Activated CD4-positive, alpha-beta T cell treated with anti-CD3 and anti-CD28 coated beads, Interleukin-2, amount 50 U/mL, for 48 hours (primary cell): ENCODE measurements at places on chromosomes 2 and 18.

DNA sequence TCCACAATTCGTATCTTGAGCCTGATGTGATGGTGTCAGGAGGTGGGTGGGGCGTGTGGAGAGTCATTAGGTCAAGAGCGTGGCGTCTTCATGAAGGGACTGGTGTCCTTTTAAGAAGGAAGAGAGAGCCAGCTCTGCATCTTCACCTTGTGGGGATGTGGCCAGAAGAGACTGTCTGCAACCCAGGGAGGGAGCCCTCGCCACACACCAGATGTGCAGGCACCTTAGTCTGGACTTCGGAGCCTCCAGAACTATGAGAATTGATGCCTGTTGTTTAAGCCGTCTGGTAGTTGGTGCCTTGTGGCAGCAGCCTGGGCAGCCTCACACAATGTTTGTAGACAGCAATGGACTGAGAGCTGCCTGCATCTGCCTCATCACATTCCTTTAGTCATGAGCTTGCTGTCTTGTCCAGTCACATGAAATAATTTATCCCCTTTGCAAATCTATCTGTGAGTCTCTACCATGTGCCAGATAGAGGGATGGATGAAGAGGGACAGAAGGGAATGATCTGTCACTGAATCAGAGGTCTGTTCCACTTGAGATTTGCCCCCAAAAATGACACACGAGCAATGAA is 61.0 kb downstream of the MYT1L start:
- no peak for DNase-seq

DNA sequence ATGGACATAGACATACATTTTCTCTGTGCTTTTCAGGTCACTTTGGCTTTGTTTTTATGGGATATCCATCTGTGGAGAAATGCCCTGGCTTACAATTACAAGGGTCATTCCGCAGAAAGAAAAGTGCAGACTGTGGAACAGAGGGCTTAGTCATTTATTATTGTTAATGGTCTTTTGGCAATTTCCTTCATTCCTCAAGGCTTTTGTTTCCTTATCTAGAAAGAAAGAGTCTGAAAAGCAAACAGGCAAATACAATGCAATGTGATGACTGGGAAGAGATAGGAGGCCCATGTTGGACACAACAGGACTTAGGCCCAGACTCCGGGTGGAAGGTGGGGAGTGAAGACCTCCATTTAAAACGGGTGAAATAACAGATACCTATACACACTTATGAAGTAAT is 129.5 kb upstream of the CAVIN2 start:
- no peak for DNase-seq

DNA sequence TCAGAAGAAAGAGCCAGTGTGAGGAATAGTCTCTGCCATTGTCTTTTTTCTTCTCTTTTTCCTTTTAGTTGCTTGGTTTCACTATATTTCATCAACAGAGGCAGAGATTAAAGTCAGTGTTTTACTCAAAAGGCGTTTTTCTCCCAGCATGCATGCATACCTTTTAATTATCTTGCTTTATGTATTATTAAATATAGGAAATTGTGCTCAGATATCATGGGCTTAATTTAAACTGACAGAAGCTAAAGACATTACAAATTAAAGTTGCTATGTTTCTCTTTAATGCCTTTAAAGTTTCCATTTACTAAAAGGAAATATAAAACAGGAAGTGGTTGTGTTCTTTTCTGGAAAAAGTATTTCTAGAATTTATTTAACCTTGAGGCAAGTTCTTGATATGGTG is 223.3 kb upstream of the ATP5MC3 start:
- DNase-seq, result no peak

DNA sequence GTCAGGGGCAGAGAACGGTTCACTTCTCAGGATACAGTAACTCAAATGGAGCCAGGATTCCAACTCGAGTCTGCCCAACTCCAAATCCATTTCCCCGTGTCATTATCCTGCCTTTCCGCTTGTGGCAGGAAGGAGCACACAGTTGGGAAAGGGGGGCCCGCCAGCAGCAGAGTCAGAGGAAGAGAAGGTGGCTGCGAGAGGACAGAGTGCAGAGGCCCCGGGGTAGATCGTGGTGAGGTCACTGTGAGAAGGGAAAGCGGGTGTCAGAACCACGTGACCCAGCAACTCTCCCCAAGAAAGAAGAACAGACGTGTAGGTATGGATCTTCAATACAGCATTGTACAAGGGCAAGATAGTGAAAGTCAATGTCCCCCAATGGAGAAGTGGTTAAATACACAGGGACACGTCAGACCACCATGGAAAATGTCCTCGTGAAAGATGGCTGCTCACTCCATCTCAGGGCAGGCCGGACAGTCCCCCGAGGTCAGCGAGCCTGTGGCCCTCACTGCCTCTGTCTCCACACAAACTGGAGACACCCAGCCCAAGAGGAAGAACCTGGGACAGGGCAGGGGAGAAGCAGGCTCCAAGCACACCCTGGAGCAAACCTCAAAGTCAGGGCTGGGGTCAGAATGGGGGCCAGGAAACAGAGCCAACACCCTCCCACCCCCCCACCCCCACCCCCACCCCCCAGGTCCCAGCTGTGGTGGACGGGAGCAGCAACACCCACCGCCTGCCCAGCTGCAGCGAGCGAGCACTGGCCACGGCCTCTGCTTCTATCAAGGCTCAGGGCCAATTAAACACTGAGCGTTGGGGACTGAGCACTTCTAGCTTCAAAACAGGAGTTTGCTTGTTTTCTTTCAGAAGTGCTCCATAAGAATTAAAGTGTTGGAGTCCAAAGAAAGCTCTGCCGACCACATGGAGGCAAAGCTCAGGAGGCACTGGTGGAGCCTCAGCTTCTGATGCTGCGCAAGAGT is 92.7 kb downstream of the EIPR1 start:
- DNase-seq, result no peak

DNA sequence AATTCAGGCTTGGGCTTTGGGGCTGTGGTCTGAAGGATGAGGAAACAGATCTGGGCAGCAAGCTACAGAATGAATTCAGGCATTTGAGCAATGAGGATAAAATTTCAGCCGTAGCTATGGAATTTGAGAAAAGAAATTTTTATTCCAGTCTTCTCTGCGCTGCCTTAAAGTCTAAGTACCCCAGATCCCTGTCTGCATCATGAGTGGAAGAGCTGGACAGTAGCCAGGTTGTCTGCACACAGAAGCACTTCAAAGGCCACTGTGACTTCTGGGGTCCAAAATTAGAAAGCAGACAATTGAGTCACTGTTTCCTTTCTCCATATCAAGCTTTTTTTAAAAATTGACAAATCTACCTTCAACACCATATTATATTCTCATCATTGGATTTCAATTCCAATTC is 787.6 kb upstream of the GCFC2 start:
- no peak for DNase-seq

GRCh38 chr2:160450486-160450885 is 43.1 kb downstream of the RBMS1 start:
- DNase-seq, result no peak

- DNase-seq, result no peak
Observed at GRCh38 chr2:113283704-113284284, 5.1 kb upstream of the PAX8 start.

- DNase-seq, result no peak
Observed at GRCh38 chr2:179802051-179802882, 59.1 kb downstream of the ZNF385B start.

- no peak for DNase-seq
Observed at GRCh38 chr2:172350839-172351479, 76.4 kb upstream of the ITGA6 start.

- no peak for DNase-seq
Observed at GRCh38 chr2:118835746-118836410, 11.6 kb downstream of the EN1 start.

DNA sequence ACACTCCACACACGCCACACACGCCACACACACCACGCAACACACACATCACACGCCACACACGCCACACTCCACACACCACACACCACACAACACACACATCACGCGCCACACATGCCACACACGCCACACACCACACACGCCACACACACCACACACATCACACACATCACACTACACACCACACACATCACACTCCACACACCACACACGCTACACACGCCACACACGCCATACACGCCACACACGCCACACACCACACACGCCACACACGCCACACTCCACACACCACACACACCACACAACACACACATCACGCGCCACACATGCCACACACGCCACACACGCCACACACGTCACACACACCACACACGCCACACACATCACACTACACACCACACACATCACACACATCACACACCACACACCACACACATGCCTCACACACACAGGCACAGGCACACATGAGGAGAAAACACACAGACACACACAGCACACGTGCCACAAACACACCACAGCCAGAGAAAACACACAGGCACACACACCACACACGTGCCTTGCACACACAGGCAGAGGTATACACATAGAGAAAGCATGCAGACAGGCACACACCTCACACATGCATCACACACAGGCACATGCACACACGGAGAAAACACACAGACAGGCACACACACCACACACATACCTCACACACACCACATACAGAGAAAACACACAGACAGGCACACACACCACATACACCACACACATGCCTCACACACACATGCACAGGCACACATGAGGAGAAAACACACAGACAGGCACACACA is 241.5 kb upstream of the MYT1L start:
- no peak for DNase-seq

DNA sequence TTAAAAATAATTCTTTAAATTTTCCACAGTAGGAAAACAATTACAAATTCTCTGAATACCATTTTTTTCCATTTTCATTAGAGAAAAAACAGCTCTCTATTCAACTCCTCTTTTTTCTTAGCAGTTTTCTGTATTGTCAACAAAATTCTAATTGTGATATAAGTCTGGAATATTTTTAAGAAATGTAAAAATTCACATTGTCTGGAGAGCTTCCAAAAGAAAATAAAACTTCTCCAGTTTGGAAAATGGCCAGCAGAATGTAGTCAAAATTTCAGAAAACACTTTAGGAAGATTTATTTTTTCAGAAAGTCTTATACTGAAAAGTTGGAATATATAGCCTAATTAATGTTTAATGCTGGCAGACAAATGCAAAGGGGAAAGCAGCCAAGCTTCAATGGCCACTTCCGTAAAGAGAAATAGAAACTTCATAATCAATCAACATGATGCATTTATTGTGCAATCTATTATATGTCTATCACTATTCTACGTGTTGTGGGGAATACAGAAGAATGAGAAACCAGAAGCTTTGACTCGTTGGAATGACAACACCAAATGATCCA is 733.2 kb upstream of the PKDCC start:
- DNase-seq, result no peak

DNA sequence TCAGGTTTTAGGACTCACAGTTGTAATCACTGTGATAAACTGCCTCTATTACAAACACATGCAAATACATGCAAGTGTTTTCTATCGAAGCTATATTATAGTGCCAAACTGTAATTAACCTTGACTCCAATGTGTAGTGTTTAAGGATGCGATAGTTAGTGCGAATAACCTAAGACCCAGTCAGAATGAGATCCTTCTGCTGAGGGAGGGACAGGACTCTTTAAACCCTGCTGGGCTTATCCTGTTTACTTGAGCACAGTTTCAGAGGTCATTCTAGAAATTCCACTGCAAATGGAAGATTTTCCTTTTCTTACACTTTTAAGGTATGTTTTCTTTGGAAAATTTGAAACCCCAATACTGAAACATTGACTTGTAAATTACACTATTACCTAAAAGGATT is 68.2 kb downstream of the CALCRL start:
- DNase-seq, result no peak

DNA sequence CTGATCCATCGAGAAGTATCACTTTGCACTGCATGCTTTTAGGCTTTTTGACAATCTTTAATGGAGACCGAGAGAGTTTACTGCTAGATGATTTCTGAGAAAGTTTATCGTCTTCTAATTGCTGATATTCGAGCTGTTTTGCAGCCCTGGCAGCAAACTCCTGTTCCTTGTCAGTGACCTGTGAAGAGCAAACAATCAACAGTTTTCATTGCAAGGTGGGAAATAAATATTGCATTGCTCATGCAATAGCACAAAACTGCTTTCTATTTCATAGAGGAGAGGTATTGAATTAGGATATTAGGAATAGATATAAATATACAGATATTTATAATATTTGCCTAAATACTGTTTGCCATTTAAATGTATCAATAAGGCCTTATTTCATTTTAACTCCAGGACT is 65.5 kb downstream of the EPB41L3 start:
- no peak for DNase-seq

DNA sequence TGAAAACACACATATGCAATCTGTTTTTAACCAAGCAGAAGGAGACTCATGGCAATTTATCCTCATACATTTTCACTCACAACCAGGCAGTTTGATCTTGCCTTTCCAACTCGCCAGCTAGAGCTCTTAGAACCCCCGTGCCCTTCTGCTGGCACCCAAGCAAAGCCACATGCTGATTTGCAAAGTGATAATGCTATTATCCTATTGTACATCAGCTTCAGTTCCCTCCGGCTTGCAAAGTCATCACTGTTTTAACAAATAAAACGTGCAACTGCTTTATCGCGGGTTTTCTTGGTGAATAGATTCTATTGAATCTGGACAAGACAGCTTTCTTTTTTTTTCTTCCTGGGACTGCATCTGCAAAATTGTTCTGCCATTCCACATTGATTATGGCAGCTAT is 314.6 kb downstream of the LNPK start:
- DNase-seq, result no peak

DNA sequence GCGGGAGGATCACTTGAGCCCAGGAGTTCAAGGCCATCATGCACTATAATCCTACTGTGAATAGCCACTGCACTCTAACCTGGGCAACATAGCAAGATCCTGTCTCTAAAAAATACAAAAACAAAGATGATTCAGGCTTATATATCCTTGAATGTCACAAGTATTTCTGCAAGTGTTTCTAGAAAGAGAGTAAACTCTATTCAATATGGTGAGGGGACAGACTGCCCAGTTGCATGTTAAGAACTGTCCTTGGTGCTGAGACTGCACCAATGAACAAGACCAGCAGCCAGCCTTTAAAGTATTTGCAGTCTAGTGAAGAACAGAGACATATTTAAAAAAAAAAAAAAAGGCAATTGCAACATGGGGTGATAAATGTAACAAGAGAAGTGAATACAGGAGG is 16.4 kb downstream of the MAP3K19 start:
- no peak for DNase-seq

DNA sequence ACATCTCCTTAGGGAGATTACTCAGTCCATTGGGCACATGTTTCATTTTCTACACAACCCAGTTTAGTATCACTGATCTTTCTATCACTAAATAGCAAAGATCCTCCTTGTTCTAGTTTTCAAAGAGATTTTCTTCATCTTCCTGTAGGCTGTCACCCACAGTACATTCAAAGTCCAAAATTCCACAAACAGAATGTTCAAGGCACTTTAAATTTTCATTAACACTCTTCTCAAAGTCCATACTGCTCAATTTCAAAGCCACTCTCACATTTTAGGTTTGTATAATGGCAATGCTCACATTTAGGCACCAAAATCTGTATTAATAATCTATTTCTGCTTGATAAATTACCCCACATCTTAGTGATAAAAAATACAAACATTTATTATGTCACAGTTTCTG is 152.8 kb downstream of the FSIP2 start:
- DNase-seq, result no peak

DNA sequence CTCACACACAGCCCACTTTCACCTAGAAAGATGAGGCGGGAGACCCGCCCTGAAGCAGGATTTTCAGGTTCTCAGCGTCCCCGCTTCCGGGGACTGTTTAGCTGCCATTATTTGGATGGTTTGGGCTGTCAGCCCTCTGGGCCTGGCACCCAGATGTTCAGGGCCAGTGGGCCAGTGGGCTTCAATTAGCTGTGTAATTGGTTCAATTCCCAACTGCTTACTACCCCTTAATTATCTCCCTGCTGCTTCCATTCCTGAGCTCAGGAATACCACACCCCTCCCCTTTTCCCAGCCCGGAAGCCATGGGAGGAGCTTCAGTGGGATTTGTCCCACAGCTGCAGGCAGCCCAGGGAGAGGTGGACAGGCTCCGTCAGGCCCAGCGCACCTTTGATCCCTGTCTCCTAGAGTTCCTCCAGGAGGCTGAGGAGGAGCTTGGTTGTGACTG is 114.1 kb upstream of the MYCN start:
- DNase-seq, result no peak
